ENCODE measurements at places on chromosomes 6 and 20. TPM values are rescaled to one million over a fixed set of nuclear protein-coding genes. Genes with fewer than 3 reads are reported as not detected.

PAK5 gene
- total RNA-seq, result 0.13 TPM

KDM1B gene
- total RNA-seq, result 20.5 TPM

DNA sequence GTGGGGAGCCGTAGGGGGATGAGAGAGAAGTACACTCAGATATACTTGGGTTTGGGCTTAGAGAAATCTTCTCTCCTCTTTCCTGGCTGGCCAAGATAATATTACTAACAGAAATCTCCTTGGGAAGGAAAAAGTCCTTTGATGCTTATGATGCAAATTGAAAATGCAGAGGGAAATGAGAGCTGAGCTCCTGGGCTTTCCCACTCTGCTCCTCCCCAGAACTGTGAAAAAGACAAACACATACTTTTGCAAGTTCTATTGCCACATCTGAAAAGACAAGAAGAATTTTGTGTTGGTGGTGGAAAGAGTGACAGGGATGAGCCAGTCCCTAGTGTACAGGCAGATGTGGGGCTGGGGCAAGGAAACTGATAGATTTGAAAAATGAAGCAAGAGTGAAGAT is 185.9 kb downstream of the ANKRD60 start:
- DNase-seq, result no peak

DNA sequence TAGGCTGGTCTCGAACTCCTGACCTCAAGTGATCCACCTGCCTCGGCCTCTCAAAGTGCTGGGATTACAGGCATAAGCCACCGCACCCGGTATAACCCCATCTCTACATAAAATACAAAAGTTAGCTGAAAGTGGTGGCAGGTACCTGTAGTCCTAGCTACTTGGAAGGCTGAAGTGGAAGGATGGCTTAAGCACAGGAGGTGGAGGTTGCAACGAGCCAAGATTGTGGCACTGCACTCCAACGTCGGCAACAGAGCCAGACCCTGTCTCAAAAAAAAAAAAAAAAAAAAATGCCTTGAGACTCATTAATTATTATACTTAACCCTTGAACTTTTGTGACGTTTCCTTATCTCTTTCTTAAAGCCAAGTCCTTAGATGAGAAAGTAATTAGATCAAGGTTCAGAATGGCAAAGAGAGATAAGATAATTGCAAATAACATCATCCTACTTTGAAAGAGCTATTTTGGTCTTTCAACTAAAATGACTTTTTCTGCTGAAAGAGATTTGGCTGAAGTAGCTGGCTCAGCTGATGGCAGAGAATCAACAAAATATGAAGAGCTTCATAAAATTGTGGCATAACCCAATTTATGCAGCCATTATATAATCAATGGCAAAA is 4.7 kb upstream of the SHLD1 start:
- DNase-seq, result no peak
